Activated T-helper 17 cell treated with anti-CD3 and anti-CD28 coated beads, Interleukin-2, amount 50 U/mL, for 72 hours (primary cell): ENCODE measurements at places on chromosomes 12 and 14. TPM values are rescaled to one million over a fixed set of nuclear protein-coding genes. Genes with fewer than 3 reads are reported as not detected.
A peak's percentile ranks its signal among the peaks of the same experiment; 100 is the strongest.

SPIC gene
- not detected for total RNA-seq

INSM2 gene
- total RNA-seq: not detected

OTX2 gene
- total RNA-seq: not detected

BDKRB1 gene
- total RNA-seq: not detected

GUCY2C gene
- total RNA-seq: not detected

PITPNM2 gene
- total RNA-seq: 4.6 TPM

ASIC1 gene
- total RNA-seq: 0.53 TPM

OR6C68 gene
- not detected for total RNA-seq

GPR162 gene
- 0.15 TPM for total RNA-seq

NUP107 gene
- total RNA-seq: 134 TPM

GRCh38 chr14:73738518-73739173 is 24.5 kb upstream of the PNMA1 start:
- ATAC-seq: no peak

- ATAC-seq: no peak
These were observed 29.3 kb downstream of the NIN start for GRCh38 chr14:50801706-50802105.

GRCh38 chr12:90106568-90106967 is 397.9 kb upstream of the ATP2B1 start:
- no peak for ATAC-seq

DNA sequence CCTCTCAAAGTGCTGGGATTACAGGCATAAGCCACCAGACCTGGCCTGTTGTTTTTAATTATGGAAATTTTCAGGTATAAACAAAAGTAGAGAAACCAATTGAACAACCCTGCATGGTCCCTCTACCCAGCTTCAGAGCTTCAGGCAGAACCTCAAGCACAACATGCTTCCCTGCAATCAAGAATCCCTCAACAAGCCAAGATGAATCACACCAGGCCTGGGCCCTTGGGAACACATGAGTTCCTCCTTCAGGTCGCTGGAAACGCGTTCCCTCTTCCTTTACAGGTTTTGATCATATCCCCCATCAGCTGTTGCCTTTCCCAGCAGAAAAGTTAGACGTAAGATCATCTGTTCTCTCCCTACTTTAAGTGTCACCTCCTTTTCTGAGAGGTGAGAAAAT is 20.5 kb upstream of the CORO1C start:
- ATAC-seq: no peak

GRCh38 chr12:93380480-93381121 is 2.9 kb downstream of the NUDT4 start:
- ATAC-seq: no peak

GRCh38 chr12:3679831-3680230 is 73.1 kb downstream of the CRACR2A start:
- ATAC-seq: no peak

DNA sequence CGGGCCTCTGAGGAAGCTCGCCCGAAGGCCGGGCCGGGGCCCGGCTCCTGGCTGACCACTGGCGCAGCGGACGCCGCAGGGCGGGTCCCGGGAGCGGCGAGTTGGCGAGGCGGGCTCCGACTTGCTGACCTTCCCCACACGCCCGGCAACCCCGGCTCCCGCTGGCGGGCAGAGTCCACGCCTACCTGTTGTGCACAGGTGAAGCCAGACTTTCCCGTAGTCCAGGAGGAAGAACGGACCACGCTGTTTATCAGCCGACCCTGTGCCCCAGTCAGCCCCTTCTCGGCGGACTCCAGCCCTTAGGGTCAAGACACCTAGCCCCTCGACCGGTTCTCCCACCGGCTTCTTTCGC is 407 bp downstream of the HEATR5A start:
- peak; percentile 9 for ATAC-seq

DNA sequence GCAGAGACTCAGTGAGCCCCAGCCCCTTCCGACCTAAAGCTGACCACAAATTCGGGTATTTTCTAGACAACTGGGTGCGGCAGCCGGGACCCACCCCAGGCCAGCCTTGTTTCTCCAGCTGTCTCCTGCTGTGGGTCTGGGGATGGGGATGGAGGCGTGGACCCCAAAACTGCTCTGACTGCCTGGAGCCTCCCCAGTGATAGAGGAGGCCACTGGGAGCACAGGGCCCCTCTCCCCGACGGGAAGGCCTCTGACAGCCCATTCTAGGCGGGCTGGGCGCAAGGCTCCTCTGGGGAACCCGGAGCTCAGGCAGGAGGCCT is 38.2 kb upstream of the TDRD9 start:
- ATAC-seq: no peak

GRCh38 chr14:36207500-36207899 is 31.0 kb upstream of the PTCSC3 start:
- no peak for ATAC-seq

- no peak for ATAC-seq
These were observed 390.2 kb downstream of the LRIG3 start for GRCh38 chr12:58529897-58530741.

DNA sequence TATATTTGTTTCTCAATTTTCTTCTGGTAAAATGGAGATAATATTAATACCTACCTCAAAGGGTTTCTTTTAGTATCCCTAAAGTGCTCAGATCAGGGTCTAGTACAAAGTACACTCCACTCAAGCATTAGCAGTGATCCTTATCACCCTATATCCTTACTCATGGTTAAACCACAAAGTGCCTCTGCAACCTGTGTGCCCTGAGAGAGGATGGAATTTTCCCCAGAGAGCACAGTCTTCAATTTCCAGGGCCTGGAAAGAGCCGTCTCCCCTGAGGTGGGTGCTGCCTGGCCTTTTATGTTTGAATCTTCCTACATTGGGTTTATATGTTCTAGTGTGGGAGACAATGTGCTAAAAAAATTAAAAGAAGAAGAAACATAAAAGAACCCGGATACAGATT is 183.1 kb upstream of the FBXO33 start:
- ATAC-seq: no peak

- ATAC-seq: no peak
These were observed 9.8 kb upstream of the BDKRB2 start for GRCh38 chr14:96194657-96195431.

- ATAC-seq: peak; percentile 90
These were observed 9.5 kb upstream of the CSAD start for GRCh38 chr12:53190108-53190729.

- ATAC-seq: no peak
These were observed 10.1 kb downstream of the GSG1 start for GRCh38 chr12:13093191-13093847.

GRCh38 chr14:52833891-52834290 is 42.5 kb upstream of the GNPNAT1 start:
- no peak for ATAC-seq

- no peak for ATAC-seq
These were observed 12.5 kb upstream of the STRN3 start for GRCh38 chr14:31038521-31039166.

GRCh38 chr12:22982635-22983034 is 357.7 kb downstream of the ETNK1 start:
- ATAC-seq: no peak

DNA sequence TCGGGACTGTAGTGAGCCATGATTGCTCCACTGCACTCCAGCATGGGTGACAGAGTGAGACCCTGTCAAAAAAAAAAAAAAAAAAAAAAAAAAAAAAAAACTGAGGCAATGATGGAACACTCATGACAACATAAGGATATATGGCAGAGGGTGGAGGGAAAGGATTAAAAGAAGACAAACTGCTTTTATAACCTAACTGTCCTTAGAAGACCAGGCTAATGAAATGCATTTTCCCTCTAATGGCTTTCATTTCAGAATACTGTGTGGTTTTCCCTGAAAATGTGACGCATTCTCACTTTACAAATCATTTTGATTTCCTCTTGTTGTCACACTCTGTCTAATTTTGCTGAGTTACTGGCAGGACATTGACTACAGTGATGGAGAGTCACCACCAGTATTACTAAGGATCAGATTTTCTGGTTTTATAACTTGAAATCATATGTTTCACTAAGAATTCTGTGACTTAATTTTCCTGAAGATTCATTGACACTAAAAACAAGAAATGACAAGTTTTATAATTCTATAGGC is 137.6 kb upstream of the SSTR1 start:
- peak; percentile 68 for ATAC-seq

- peak; percentile 59 for ATAC-seq
These were observed 953 bp upstream of the NXPH4 start for GRCh38 chr12:57215668-57216013.

- no peak for ATAC-seq
These were observed 4.1 kb downstream of the PELI2 start for GRCh38 chr14:56122301-56122700.

DNA sequence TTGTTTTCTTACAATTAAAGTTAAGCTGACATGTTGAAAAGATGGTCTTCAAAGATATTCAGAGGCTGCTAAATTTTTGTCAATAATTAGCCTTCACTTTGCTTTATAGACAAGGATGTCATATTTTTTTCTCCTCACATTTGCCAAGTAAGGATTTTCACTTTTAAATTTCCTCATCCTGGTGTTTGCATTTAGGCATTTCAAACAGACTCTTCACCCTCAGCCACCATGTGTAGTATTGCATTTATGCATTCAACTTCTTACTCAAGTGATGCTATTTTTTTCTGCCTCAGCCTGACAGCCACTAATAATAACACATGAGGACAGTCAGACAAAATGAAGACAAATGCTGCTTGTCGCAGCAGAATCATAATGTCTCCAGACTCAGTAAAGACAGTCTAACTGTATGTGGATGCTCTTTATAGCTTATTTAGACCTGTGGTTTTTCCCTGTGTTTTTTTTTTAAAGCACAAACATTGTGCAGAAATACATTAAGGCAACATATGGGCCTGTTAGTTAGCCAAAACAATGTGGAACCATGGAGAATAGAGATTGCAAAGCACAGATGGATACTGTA is 481.5 kb downstream of the NPAS3 start:
- ATAC-seq: no peak

GRCh38 chr14:91246051-91246852 is 1.7 kb upstream of the GPR68 start:
- ATAC-seq: peak; percentile 54

DNA sequence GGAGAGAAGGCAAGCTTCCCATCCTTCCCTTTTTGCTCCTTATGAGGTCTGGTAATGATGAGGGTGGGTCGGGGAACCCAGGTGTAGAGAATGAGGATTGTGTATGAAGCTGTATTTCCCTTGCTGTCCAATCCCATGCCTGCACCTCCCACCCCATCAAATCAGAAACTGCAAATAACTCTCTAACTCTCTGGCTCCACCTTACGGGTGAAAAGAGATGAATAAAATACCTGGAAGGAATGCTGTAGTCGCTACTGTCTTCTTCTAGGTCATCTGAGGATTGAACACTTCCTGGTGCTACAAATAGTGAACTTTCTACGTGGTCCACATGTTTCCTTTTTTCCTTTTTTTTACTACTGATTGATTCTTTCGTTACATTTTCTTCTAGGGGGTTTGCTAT is 38.9 kb upstream of the DICER1 start:
- peak; percentile 60 for ATAC-seq

- no peak for ATAC-seq
These were observed 26.1 kb downstream of the TPCN1 start for GRCh38 chr12:113247123-113248050.

DNA sequence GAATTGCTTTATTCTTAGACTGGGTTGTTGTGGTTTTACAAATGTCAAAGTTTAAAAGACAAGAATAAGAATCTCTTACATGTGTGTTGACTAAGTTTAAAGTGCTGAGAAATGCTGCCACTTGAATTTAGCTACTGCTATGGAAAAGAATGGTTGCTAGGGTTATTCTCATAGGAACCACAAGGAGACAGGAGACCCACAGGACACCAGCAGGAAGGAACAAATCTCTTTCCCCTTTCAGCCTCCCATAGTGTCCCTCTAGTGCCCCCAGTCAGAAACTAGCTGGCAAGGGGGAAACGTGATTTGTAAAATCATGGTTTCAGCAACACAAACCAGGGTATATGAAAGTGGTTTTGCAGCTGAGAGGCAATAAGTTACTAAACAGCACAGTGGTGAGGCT is 102.7 kb downstream of the ST8SIA1 start:
- ATAC-seq: no peak

DNA sequence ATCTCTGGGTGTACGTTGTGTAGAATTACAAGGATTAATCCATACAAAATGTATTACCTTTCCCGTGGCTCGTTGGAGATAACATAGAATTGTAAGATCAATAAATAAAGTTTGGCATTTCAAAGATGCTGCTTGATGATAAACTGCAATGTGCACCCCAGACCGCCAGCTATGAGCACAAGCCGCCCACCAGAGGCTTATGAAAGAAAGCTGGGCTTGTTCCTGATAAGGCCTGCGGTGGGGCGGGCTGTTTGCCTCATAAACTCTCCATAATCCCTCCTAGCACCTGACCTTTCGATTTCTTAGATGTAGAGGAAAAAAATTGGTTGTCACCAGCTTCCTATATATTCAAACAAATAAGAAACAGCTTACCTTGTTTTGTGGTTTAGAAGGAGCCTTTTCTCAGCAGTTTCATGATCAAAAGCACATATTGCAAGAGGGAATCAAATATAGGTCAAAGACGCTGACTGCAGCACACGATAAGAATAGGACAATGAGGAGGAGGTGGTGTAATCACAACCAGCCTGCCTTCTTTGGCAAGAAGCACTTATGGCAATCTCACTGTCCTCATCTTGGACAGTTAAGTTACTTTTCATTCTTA is 293.6 kb downstream of the RMST start:
- ATAC-seq: no peak

GRCh38 chr12:44817687-44818086 is 58.4 kb downstream of the NELL2 start:
- ATAC-seq: peak; percentile 64

- ATAC-seq: peak; percentile 41
These were observed 400 bp downstream of the CHST11 start for GRCh38 chr12:104456950-104457745.

DNA sequence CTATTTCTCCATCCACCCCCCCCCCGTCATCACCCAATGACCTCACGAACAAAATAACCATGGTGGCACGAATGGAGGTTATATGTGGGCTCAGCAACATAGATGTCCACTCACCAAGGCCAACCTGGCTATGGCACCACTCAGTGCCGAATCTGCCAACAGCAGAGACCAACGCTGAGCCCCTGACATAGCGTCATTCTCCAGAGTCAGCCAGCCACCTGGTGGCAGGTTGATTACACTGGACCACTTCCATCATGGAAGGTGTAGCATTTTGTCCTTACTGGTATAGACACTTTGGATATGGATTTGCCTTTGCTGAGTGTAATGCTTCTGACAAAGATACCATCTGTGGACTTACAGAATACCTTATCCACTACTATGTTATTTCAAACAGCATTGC is 24.2 kb upstream of the DYRK2 start:
- no peak for ATAC-seq

DNA sequence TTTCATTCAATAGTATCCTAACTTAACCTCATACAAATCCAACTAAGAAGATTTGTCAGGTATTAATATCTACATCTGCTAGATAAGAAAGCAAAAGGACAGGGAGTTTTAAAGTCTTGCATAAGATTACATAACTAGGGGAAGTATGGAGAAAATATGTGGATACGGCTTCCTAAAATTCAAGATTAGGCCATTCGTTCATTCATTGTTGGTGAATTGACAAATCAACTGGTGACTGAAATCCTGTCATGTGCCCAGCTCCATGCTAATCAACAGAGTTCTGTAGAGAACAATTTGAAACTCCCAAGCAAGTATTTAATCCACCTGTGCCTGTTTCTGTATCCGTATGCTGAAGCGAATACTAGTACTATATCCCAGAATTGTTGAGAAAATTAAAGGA is 260.9 kb upstream of the USP15 start:
- no peak for ATAC-seq
